ENCODE measurements at places on chromosomes 4 and X.

- no peak for DNase-seq
Observed at GRCh38 chr4:66929748-66930147, 615.6 kb downstream of the CENPC start.

- no peak for DNase-seq
Observed at GRCh38 chr4:61461956-61462355, 261.8 kb downstream of the ADGRL3 start.

GRCh38 chr4:41496977-41497376 lies 41.0 kb upstream of the LIMCH1 start:
- DNase-seq: no peak

DNA sequence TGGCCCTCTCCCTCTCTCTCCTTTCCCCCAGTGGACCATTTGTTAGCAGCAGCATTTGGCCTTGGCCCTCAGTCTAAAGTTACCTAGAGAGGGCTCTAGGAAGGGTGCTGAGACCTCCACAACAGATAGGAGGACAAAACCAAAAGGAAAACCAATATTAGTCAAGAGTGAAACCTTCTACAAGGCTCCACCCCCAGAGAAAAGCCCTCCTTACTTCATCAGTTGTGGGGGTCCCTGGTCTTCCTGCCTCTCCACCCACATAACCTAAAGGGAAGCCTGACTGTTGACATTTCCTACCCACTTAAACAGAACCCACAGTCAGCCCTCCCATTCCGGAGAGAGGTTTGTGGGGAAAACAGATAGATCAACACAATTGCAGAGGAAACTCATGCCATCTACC lies 4.7 kb upstream of the CD40LG start:
- DNase-seq: peak; percentile 4

DNA sequence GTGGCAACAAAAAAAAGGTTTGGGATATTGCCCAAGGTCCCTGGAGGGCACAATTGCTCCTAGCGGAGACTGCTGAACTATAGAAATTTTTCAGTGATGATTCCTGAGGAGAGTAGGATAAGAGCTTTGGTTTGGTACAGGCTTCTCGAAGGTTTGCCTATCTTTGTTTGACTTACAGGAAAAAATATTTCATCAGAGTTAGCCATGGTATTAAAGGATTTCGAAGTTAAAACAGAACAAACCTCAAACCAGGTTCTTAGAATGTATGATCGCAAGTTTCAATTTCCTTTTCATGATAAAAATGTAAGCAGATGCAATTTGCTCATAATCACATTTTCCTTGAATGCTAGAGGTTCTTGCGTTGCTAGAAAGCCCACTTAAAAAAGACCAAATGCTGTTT lies 1.7 kb downstream of the EGFL6 start:
- no peak for DNase-seq

DNA sequence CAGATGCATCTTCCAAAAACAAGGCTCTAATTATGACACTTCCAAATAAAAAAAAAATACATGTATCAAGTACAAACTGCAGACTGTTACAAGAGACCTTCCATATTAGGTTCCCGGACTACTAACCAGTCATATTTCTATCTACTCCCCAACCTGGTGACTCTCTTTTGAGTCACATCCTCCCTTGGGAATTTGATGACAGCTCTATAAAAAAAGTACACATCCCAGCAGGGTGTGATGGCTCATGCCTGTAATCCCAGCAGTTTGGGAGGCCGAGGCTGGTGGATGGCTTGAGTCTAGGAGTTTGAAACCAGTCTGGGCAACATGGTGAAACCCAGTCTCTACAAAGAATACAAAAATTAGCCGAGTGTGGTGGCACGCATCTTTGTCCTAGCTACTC lies 14.9 kb downstream of the RPGR start:
- DNase-seq: no peak

DNA sequence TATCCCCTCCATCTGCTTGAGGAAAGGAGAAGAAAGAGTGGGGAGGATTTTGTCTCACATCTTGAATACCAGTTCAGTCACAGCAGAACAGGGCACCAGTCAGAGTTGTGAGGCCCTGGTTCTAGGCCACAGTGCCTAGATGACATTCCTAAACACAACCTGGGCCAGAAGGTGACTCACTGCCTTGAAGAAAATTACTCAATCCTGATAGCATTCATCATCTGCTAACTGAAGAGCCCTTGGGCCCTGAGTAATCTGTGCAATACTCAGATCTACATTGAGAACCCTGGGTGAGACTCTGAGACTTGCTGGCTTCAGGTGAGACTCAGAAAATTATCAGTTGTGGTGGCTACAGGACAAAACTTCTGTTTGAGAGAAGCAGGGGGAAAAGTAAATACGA lies 20.5 kb upstream of the PRR32 start:
- no peak for DNase-seq

- no peak for DNase-seq
Observed at GRCh38 chrX:41036668-41037326, 48.4 kb upstream of the USP9X start.

DNA sequence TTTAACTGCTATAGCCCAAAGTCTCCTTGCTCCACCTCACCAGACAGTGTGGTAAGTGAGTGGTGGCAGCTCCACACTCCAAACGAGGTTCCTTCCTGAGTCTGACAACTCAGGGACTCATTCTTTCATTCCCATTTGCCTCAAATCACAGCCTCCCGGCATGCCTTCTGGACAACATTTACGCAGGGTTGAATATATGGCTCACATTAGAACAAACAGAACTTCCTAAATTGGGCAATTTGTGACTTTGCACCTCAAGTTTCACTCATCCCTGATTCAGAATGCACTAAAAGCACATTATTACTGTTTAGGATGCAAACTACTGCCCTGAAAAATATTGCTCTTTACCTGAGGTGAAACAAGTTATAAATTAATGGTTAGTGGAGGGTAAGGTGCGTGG lies 224.6 kb upstream of the PPARGC1A start:
- no peak for DNase-seq

DNA sequence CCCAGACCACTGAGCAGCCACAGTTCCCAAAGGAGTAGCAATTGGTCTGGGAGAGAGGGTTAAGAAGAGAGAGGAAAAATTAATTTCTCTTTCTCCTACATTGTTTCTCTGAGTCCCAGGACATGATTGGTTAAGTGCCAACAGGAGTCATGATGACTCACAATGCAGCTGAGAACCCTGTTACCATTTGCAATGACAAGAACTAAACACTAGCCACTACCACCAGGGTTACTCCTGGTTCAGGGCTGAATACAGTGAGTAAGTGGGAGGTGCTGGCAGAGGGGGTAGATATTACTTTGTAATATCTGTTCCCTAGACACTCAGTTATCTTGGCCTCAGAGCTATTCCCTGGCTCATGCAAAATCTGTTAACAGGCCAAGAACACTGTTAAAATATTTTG lies 18.0 kb downstream of the ETDC start:
- DNase-seq: no peak

GRCh38 chrX:8748855-8749254 lies 16.9 kb upstream of the ANOS1 start:
- no peak for DNase-seq

- no peak for DNase-seq
Observed at GRCh38 chr4:107890779-107891178, 40.6 kb upstream of the CYP2U1 start.

DNA sequence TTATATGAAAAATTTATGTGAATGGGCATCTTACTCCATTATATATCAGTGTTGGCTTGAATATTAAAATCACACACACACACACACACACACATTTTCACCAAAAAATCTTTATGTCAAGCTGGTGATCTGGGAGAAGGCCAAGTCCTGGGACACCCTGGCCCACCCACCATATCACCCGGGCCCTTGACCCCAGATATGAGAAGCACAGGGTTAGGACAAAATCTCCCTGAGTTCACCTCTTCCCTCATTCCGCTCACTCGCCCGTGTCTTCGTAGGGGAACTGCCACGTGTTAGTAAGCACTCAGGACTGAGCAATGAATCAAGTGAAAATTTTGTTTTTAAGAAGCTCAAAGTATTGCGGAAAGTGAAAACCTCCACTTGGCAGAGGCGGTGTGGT lies 103.8 kb upstream of the PSAPL1 start:
- no peak for DNase-seq

DNA sequence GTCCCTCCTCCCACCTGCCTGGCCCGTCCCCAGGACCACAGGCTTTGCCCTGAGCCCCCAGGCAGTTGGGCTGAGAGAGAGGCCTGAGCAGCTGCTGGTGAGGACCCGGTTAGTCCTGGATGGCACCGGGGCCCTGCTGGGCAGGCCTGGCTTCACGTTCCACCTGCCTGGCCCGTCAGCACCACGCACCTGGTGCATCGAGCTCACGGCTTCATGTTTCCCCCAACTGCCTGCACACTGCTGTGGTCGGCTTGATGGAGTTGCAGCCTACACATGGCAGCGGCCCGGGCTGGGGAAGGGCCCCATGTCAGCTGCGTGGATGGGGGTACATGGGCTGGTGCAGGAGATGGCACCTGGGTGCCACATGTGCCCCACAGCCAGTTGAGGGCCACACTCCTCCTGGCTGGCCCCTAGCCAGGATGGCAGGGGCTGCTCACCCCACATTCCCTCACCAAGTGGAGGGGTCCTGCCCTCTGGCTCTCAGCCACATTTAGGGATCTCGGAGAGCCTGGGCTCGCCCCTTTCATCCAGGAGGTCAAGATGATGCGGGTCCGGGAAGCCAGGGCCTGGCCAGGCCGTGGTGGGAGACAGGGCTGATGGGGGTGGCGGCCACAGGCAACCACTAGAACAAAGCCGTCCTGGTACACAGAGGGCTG lies 28.5 kb downstream of the NKX1-1 start:
- DNase-seq: no peak

DNA sequence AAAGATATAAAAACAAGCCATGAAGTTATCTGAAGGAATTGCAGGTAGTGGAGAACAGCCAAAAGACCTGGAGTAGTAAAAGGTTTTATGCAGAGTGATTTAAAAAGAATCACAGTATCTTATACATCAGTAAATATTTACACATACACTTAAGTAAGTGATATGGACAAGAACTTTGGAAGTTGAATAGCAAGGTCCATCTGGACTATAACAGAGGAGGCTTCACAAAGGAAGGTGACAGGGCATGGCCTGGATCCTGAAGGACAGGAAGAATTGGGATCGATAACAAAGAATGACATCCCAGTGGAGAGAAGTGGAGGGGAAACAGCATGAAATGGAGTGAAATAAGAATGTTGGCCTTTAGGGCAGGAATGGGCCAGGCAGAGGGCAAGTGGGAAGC lies 46.2 kb downstream of the TET2 start:
- no peak for DNase-seq

- DNase-seq: no peak
Observed at GRCh38 chrX:129981752-129982299, 609 bp upstream of the BCORL1 start.

GRCh38 chr4:15395311-15395710 lies 32.5 kb upstream of the C1QTNF7 start:
- DNase-seq: no peak

DNA sequence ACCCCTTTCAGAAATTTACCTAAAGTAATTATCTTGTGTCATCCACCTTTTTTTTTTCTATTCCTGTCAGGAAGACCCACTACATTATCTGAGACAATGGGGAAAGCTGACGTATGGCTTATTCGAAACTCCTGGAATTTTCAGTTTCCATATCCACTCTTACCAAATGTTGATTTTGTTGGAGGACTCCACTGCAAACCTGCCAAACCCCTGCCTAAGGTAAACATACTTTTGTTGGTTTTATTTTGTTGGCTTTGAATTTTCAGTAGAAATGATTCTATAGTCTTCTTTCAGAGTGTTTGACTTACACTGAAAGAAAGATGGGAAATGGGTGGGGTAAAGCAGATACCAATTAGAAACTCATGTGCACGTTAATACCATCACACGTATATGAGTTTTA lies 2.2 kb downstream of the UGT2B7 start:
- DNase-seq: no peak

- no peak for DNase-seq
Observed at GRCh38 chr4:139256349-139256748, 23.7 kb downstream of the MGARP start.

GRCh38 chr4:102761296-102761701 lies 531 bp upstream of the MANBA start:
- DNase-seq: no peak

DNA sequence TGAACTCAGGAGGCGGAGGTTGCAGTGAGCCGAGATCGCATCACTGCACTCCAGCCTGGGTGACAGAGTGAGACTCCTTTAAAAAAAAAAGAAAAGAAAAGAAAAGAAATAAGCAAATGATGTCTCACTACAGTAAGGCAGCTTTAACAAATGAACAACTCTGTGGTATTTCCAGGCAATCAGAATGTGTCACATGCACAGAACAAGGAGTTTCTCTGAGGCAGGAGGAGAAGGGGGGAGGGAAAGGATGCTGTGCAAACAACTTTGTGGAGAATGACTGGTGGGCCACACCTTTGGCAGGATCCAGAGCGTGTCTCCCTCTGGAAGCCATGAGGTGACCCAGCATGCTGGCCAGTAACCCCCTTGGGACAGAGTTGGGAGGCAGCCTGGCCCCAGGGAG lies 57.6 kb downstream of the RAI2 start:
- no peak for DNase-seq

- no peak for DNase-seq
Observed at GRCh38 chrX:48076343-48076742, 4.9 kb upstream of the ZNF630 start.

DNA sequence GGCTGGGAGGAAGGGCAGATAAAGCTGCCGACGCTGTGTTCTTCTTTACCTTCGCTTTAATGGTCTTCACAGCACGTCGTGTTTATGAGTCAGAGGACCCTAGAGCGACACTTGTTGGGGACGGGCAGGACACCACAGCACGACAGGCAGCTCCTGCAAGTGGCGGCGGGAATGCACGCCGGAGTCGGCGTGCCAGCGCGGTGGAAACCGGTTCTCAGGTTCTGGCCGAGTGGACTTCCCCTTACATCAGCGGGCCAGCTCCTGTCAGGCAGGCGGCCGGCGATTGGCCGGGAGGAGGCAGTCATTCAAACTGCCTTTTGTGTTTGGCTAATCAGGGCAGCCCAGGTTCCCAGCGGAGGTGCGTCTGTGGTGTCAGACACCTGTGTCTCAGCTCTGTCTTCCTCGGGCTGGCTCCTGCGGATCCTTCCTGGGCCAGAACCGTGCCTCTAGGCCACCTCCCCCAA lies 150.9 kb downstream of the SHROOM3 start:
- DNase-seq: no peak

DNA sequence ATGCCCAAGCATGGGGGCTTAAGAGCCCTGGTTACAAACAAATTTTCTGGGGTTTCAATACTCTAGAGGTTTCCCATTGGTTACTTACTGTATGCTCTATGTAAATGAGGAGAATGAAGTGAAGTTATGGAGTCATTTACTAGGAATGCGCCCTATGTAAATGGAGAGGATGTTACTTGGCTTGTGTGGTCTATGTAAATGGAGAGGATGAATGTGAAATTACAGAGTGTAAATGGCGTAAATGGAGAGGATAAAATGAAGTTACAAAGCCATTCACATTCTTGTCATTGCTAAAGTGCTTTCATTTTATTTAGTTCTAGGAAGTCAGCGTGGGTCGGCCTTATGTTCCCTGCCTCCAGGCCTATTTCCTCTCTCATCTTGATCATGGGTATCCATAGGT lies 810.5 kb upstream of the ADGRL3 start:
- DNase-seq: no peak

DNA sequence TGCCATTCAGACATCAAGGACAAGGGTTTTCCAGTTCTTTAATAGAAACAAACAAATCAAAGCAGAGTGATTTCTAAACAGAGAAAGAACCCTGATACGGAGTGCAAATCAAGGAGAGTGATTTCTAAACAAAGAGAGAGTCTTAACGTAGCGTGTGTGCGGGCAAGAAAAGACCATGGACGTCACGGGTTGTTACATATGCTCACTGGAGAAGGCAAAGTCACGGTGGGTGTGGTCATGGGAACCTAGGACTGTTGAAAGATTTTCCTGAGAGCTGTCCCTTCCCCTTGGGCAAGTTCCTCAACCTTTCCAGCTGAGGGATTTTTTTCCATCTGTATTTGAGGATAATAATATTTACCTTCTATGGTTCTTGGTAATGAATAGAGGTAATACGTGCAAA lies 95.0 kb upstream of the SLC34A2 start:
- no peak for DNase-seq

Data from GF-D8 (cell line).